GM13977 (cell line): ENCODE measurements at places on chromosomes 1 and 21.

DNA sequence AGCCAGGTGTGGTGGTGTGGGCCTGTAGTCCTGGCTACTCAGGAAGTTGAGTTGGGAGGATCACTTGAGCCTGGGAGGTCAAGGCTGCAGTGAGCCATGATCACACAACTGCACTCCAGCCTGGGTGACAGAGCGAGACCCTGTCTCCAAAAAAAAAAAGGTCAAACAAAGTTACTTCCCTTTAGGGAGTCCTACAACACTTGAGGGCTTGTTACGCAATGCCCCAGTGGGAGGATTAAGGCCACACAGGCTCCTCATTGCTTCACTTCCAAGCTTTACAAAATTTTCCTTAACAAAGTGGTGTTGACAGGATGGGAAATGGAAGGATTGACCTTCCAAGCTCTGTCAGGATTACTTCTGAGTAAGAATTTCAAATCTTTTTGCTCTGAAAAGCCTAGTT, 6.2 kb upstream of the EXTL1 start:
- no peak for DNase-seq

DNA sequence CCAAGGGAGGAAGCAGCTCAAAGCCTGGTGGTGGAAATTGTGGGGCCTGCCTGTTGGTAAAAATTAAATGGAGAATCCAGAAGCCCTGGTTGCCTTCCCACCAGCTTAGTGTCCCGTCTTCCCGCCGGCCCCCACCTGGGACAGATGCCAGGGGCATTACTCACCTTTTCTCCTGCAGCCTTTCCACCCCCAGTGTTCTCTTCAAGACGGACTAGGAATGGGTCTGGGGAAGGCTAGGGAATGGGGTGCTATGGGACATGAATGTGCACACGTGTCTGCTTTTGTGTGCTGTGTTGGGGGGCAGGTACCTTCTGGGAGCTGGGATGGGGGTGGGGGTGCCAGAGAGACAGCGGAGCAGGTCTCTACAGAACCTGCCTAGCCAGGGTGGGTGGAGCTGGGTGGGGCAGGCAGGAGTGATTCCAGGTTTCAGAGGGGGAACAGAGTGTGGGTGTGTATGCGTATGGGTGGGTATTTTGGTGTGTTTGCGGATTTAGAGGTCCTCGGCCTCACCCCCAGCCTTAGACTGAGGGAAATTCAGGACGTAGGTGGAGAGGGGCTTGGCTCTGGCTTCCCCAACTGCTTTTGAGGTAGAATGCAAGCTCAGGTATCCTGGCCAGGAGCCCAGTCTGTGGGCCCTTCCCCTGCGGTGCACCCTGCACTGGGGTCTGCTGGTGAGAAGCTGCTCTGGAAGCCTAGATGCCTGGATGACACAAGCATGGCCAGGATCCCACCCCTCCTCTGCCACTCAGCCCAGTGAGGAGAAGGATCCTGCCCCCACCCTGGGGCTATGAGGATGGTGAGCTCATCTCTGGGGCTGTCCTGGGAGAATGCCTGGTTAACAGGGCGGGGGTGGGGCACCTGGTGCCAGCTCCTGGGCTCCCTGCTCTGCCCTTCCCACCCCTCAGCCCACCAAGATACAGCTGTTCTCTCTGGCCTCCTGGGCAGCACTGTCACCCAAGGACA, 7.8 kb downstream of the VANGL2 start:
- no peak for DNase-seq

DNA sequence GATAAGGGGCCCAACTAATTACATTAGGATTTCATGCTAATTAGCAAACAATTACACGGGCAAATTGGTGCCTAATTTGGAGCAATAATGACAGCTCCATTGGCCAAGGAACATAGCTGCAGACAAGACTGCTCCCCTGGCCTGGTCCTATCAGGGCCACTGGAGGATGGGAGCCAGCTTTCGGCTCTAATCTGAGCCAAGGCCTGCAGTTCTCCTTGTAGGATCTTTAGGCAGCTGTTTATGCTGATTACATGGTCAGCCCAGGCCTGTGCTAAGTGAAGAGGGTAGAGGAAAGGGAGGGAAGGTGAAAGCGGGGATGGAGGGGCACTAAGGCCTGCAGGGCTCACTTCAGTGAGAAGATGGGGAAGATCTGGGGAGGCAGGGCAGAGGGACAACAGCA, 12.4 kb upstream of the ADGRB2 start:
- DNase-seq: no peak

DNA sequence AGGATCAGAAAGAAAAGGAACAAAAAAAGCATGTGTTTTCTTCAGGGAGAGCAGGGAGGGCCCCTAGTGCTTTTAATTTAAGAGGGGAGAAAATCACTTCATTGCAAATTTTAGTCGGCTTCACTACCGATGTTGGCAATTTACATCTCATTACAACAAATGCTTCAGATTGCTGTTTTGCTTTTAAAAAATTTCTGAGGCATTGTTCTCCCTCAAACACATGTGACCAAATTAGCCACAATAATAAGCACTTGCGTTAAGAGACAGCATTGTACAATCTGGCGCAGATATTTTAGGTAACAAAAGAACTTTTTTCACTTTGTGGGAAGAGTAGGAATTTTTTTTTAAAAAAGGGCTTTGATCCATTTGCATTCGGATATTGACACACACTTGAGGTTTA, 29.8 kb downstream of the BEND5 start:
- no peak for DNase-seq

GRCh38 chr1:65211331-65211730, 63.3 kb downstream of the AK4 start:
- no peak for DNase-seq

- no peak for DNase-seq
These were observed 161.0 kb downstream of the KCNK2 start for GRCh38 chr1:215243345-215244054.
